ENCODE measurements at places on chromosomes 11 and 22.

- no peak for DNase-seq
Observed at GRCh38 chr11:102614485-102614884, 10.6 kb downstream of the MMP20 start.

DNA sequence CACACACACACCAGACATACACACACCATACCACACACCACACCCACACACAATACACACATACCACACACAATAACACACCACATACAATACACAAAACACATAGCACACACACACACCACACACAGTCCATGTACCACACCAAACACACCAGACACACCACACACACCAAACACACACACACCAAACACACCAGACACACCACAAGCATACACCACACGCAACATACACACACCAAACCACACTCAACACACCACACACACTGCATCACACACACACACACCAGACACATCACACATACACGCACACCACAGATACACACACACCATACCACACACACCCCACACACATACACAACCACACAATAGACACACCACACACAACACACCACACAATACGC lies 54.8 kb downstream of the IGSF9B start:
- no peak for DNase-seq

DNA sequence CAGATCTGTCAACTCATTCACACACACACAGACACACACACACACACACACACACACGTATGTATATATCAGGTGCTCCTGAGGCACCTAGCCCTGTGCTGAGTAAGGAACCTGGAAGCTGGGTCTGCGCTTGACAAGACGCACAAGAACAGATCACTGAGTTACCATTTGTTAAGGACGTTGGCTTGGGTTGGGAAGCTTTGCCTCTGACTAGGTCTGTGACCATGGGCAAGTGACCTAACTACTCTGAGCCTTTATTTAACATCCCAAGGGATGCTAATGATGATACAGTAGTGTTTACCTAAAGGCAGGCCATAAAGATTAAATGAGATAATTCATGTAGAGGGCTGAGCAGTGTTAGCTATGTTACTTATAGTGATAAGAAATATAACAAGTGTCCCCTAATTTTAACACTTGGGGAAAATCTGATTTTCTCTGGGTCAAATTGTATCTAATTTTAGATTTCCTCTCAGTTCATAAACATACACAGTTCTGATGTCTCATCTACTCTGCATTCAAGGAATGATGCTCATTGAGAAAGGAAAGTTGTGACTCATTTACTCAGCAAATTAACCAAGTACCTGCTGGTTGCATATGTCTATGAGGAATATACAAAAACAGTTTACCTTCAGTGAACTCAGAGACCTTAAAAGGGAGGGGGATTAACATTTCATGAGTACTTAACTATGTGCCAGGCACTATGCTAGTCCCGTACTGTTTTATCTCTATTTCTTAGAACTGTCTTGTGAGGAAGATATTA lies 13.6 kb downstream of the RNF185 start:
- DNase-seq, result no peak

DNA sequence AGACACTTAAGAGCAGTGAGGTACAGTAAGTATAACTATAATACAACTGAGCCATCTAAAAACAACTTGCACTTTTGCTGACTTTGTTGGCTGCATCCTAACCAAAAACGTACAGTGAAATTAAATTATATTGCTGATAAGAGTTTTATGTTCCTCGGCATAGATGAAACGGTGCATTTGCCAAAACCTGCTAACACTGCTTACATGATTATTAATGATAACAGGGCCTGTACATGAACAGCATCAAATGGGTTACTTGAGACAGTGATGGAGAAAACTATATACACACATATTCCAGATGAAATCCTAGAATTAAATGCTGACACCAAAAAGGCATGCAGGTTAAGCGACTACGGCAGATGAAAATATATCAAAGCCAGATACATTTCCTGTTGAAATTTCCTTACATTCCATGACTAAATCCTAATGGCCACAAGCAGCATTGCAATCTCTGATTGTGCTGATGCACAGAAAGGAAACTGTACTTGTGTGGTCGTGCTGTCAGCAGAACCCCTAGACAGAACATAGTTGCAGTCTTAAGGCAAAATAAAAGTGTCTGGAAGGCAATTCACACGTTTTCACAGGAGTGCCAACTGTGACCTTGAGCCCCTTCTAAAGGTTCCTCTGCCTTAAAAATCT lies 143.9 kb downstream of the CADM1 start:
- no peak for DNase-seq

DNA sequence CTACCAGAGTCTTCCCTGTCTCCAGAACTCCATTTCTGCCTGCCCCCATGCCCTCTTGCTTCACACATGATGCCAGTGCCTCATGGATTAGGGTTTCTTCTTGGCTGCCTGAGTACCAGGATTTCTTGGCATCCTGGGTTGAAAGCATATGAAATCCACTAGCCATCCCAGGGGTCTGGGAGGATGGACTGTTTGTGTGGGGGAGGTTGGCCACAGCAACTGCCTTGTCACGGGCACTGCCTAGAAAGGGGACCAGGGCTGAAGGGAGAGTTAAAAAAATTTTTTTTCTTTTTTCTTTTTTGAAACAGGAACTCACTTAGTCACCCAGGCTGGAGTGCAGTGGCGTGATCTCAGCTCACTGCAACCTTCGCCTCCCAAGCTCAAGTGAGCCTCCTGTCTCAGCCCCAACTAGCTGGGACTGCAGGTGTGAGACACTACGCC lies 4.2 kb downstream of the USP35 start:
- no peak for DNase-seq

- no peak for DNase-seq
Observed at GRCh38 chr22:47164514-47165337, 402.3 kb downstream of the TBC1D22A start.

- no peak for DNase-seq
Observed at GRCh38 chr11:120702656-120703055, 191.1 kb downstream of the GRIK4 start.

DNA sequence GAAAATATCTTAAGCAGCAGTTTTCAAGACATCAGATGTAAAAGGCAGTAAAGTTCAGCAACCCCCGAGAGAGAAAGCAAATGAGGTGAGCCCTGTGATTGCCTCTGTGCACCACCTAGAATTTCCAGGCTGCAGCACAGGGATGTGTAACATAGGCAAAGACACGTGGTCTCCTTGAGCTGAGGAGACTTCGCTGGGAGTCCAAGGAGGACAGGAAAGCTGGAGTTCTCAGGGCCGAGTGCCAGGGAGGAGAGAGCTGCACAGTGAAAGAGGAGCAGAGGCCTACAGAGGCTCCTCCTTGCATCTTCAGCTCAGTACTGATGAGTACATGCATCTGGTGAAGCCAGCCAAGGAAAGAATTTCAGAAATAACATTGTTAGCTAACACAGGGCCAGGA lies 17.6 kb upstream of the TOLLIP start:
- DNase-seq, result no peak

GRCh38 chr11:13674799-13675509 lies 6.5 kb downstream of the FAR1 start:
- no peak for DNase-seq

DNA sequence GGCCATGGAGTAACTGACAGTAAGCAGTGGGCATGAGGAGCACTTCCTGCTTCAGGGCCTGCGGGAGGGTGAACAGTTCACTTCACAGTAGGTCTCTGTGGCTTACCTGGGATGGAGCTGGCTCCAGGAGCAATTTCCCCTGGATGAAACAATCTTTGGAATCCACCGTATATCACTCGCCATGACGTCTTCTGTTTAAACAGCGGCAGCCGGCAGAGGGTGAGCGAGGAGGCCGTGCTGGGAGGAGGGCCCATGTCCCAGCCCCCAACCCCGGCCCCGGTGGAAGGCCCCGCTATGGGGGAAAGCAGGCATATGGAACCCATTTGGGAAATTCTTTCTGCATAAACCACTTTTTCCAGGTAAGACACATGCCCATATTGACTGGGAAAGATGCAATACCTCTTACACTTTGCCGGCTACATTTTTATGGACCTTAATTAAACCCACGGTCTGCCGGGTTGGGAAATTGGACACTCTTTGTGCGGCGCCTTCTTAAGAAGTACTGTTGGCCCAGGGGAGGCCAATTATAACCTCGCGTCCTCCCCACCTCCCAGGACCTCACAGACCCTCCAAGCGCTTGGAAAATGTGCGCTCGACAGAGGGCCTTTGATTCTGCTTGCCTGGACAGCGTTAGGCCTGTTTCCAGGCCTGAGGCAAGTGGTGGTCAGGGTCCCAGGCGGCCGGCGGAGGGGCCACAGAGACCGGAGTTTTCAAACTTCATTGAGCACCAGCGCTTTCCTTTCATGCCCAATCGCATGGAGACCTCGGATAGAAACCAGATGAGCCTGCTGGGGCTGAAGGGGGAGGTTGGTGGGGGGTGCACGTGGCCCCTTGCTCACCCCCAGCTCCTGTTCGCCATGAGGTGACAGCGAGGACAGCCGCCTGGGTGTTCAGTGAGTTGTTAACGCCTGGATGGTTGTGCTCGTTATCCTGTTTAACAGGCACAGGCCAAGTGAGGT lies 40.4 kb downstream of the SMIM38 start:
- DNase-seq, result no peak

DNA sequence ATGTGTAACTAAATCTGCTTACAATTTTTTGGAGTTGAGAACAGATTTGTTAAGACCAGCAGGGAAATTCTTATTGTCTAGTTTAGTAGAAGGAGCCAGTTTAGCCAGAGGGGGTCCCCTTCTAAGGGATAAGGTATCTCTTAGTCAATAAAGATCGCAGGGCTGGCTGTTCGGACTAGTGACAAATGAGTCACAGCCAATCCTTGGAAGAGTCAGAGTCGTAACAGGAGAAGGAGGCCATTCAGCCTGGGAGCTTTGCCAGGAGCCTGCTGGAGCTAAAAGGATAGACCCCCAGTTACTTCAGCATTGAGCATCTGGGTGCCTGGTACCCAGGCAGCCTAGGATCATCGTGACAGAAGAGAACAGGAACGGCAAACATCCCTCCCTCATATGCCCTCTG lies 191.6 kb upstream of the ARHGAP20 start:
- no peak for DNase-seq

DNA sequence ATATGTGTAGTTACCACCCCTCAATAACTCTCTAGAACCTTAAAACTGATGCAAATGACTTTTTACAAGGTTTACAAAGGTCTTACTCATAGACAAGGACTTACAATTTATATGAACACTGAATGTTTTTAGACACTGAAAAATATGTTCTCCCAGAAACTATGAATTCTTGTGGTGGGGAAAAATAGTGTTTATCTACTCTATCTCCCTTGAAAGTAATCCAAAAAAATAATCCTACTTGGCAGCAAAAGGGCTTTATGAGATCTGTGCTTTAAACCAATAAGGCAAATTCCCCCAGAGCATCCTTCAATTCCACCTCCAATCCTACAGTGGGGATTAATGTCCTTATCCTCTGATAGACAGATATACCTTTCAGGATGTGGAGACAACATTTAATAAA lies 1984.1 kb upstream of the RAG2 start:
- no peak for DNase-seq

DNA sequence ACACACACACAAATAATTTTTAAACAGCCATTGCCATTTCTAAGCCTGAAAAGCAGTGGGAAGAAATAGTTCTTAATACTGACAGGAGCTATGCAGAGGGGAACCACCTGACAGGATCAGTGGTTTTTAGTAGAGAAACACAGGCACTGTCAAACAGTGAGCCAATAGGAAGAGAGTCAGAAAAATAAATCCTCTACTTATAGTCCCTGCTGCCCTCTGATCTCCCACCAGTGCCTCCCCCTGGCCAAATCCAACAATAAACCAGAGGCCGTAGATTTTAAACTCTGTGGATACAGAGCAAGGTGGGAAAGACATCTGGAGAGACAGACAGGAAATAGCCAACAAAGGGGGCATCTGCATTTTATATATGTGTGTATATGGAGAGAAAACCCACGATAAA lies 7.9 kb upstream of the OR56B4 start:
- no peak for DNase-seq

DNA sequence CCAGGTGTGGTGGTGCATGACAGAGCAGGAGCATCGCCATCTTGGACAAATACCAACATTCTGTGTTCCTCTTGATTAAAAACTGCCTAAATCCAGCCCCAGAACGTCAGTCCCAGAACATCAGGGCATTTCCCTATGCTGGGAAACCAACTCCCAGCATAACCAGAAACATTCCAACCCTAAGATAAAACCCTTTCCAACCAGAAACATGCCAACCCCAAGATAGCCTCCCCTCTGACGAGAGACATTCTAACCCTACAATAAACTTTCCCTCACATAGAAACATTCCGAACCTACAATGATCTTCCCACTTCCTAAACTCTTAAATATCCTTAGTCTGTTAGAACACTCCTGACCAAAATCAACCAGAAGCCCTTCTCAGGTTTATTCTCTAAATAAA lies 11.6 kb downstream of the PLAAT4 start:
- no peak for DNase-seq

GRCh38 chr22:37404091-37404490 lies 23.2 kb downstream of the ELFN2 start:
- no peak for DNase-seq

- no peak for DNase-seq
Observed at GRCh38 chr11:92703449-92703830, 266.0 kb upstream of the MTNR1B start.

GRCh38 chr11:13366266-13367026 lies 88.9 kb downstream of the BMAL1 start:
- no peak for DNase-seq

- no peak for DNase-seq
Observed at GRCh38 chr11:48123254-48123875, 93.2 kb upstream of the OR4B1 start.

GRCh38 chr11:6856871-6857270 lies 6.0 kb upstream of the OR10A2 start:
- DNase-seq, result no peak

DNA sequence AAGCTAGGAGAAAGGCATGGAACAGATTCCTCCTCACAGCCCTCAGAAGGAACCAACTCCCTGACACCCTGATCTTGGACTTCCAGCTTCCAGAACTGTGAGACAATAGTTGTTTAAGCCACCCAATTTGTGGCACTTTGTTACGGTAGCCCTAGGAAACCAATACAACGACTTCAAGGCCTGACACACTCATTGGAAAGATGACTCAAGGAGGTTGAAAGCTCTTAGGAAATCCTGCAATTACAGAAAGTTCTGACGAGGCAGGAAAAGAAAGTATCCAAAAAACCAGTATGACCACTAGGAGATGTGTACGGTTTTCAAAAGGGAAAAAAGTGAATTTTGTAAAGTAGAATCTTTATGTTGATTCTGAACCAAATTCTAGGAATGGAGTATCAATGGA lies 161.4 kb downstream of the SWAP70 start:
- no peak for DNase-seq
